ENCODE measurements at places on chromosomes 1 and 21.

DNA sequence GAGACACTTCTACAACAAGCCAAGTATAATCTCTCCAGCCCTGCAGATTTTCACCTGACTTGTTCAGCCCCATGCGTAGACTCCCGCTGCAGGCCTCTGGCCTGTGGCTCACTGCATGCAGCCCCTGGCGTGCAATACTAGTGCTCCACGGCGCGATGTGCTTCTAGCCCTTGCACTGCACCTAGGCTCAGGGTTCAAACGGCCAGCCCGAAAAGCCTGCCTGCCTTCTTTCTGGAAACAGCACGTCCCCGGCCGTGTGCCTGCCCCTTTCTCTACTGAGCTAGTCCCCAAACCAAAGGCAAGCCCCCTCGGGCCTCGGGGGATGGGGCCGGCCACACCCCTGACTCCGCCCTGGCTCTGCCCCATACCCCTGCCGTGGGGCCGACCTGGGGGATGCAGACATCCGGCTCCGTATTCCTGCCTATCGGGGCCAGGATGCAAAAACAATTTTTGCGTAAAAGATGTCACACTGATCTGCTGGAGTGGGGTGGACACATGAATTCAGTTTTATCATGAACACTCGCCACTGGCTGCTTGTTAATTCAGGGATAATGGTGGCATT lies 26.3 kb upstream of the TRAPPC10 start:
- DNase-seq: no peak

DNA sequence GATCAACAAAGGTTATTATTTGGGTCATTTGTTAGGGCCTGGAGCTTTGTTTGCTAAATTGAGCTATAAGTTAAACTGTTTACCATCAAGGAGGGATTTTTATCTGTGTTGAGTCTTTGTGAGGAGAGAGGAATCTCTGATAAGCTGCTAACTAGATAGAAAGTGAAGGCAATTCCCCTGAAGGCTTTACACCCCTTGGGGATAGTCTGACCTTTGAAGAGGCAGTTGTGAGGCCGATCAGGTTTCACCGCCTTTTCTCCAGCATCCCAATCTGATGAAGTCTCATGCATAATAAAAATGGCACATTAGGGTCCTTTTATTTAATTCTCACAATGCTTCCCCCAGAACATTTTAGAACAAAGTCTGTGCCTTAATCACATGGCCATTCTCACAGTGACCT lies 21.8 kb downstream of the C1orf21 start:
- no peak for DNase-seq

DNA sequence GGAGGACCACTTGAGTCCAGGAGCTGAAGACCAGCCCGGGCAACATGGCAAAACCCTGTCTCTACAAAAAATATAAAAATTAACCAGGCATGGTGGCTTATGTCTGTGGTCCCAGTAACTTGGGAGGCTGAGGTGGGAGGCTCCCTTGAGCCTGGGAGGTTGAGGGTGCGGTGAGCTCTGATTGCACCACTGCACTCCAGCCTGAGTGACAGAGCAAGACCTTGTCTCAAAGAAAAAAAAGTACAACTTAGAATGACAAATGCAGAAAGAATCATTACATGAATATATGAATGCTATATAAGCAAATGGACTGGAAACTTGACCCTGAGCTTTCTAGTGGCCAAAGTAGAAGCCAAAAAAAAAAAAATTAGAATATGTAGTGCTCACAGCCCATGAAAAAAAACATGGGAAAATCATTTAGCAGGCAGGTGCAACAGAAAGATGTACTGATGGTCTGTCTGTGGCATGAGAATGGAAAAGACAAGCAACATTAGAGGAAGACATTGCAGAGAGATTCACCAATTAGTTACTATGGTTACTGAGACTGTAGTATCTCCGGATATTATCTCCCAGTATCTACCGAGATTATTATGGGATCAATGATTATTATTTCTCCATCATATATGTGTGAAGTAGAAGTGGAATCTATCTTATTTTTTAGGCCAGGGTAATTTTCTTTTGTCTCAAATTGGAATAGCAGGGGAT lies 19.2 kb downstream of the ELAPOR1 start:
- no peak for DNase-seq

- no peak for DNase-seq
These were observed 56.9 kb downstream of the UBR4 start for GRCh38 chr1:19153169-19153568.

- no peak for DNase-seq
These were observed 284.5 kb downstream of the DSCAM start for GRCh38 chr21:40562242-40563002.

DNA sequence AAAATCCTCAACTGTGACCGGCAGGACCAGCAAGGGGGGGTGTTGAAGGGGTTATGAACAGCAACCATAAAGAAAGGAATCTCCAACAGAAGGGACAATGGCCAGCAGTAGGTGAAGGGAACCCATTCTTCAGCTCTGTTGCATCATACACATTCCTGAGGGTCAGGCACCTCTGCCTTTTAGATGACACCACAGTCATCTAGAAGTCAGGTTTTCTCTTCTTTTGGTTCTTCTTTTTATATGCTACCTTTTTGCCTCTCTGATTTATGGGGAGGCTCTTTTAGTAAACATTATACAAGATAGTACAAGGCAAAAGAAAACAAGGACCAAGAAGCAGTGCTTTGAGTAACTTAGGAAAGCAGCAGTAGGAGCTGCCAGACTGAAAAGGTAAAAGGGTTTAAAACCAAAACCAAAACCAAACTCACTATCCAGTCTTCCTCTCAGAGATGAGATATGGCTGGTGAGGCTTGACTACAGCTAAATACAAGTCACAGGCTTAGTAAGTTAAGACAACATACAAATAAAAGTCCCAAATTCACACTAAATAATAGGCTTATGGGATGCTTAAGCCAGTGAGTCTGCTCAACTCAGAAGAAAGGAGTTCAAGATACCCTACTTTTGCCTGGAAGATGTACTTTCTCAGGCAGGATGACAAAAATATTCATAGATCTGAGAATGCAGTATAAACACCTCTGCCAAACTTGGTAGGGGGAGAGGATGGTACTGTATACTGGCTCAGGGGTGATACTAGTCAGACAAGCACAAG lies 4.1 kb downstream of the TEX38 start:
- no peak for DNase-seq

- DNase-seq: no peak
These were observed 10.1 kb upstream of the EPRS1 start for GRCh38 chr1:220056374-220056773.

- DNase-seq: no peak
These were observed 794 bp upstream of the TOR3A start for GRCh38 chr1:179080866-179081686.

GRCh38 chr1:92244376-92244775 lies 26.7 kb downstream of the C1orf146 start:
- DNase-seq: no peak

GRCh38 chr21:16079830-16080229 lies 350.0 kb downstream of the USP25 start:
- DNase-seq: no peak

GRCh38 chr21:36097427-36098181 lies 27.8 kb downstream of the CBR1 start:
- no peak for DNase-seq

DNA sequence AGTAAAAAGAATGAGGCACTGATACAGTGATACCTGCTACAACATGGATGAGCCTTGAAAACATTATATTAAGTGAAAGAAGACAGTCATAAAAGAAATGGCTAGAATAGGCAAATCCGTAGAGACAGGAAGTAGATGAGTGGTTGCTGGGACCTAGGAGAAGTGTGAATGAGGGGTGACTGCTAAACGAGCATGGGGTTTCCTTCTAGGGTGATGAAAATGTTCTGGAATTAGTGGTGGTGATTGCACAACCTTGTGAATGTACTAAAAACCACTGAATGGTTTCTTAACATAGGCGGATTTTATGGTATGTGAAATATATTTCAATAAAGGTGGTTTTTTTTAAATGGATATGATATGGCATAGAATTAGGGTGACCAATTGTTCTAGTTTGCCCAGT lies 12.6 kb upstream of the SERINC2 start:
- DNase-seq: no peak
